ENCODE measurements at places on chromosomes 1 and 21. TPM values are rescaled to one million over a fixed set of nuclear protein-coding genes. Genes with fewer than 3 reads are reported as not detected.
A peak's percentile ranks its signal among the peaks of the same experiment; 100 is the strongest.

- peak; percentile 93 for DNase-seq
Measured at GRCh38 chr21:34812504-34813265, 143.9 kb downstream of the CLIC6 start.

DNA sequence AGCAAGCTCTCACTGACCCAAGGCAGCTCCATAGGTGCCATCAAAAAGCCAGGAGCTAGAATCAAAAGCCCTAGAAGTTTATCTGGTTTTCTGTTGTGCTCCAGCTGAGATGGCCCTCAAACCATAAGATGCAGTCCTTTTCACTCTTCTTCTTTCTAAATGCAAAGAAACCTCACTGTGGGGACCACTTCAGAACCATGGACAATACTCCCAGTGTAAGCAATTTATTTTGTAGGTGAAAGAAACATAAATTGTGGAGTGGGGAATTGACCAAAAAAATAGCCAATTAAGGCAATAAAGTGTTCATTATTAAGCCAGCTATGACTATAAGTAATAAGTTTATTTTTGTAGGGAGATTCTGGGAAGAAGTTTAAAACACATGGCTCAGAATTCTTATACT, 1399.9 kb downstream of the PLA2G4A start:
- DNase-seq, result no peak

GRCh38 chr1:25624156-25624555, 7.6 kb downstream of the MAN1C1 start:
- no peak for DNase-seq

GRCh38 chr1:107213225-107213624, 72.4 kb downstream of the NTNG1 start:
- no peak for DNase-seq

- peak; percentile 7 for DNase-seq
Measured at GRCh38 chr1:17874710-17875109, 119.6 kb downstream of the ACTL8 start.

DNA sequence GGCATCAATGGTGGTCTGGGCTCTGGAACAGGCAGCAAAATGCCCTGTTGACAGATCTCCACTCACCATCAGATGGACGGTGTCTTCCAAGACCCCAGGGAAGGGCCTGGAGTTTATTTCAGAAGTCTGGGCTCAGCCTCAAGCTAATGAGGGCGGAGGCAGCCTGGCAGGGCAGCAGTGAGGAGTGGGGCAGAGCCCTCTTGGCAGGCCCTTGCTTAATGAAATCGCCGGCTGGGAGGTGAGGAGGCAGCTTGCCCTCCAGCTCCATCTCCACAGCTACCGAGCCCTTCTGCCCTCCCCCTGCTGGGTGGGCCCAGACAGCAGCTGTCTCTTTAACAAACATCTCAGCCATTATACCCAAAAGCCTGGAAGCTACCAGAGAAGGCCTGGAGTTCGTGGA, 22.0 kb upstream of the GRIK3 start:
- no peak for DNase-seq

ZNF683 gene
- not detected for total RNA-seq

RPTN gene
- total RNA-seq, result not detected

RUNX1 gene
- 77.8 TPM for total RNA-seq

CIART gene
- total RNA-seq, result 19.0 TPM
